8988T (cell line): ENCODE measurements at places on chromosomes 12 and 14.

DNA sequence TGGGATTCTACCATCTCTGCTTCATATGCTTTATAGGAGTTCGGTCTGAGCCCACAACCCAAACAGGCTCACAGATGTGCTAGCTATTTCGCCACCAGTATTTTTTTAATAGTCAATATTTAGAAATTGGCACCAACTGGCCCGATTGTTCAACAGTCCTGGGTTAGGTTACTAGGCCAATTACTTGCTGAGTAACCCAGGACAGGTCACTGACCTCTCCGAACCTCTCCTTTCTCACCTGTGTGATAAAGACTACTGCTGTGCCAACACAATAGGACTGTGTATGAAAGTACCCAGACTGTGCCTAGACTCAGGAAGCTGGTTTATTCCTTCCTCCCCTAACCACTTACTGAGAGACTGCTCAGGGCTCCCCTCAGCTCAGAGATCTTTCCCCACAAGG is 8.3 kb downstream of the BDKRB2 start:
- DNase-seq: no peak

- DNase-seq: no peak
These were observed 144.6 kb downstream of the SUDS3 start for GRCh38 chr12:118521036-118521370.

DNA sequence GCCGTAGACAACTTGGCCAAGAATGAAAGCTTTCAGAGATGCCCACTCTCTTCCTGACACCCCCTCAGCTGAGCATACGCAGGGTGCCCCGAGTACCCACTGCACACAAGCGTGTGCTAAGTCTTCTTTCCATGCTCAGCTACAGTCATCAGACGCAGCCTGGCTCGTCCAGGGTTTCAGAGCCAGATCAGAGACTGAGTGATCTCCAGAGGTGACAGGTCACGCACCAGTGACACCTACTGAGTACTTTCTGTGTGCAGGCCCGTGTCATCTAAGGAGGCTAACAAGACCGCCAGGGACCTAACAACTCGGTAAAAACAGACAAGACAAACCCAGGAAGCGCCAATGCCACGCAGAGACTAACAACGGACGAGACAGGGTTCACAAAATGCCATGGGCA is 25.1 kb downstream of the STX2 start:
- no peak for DNase-seq

GRCh38 chr12:122348505-122348904 is 74.0 kb downstream of the CLIP1 start:
- DNase-seq: no peak

DNA sequence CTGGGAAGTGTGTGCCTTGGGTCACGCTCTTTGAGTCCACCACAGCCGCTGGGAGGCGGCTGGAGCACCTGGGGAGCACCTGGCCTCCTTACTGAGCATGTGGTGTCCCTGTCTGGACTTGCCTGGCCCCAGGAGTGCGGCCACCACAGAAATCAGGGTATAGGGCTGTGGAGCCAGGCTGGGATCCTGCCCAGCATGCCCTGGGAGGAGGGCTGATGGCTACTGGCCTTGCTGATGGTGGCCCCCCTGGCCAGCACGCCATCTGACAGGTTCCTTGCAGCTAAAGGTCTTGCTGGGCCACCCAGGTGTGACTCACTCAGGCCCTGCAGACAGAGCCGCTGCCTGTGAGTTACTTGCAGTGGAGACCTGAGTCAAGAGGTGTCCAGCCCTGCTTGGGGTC is 6.0 kb downstream of the ULK1 start:
- DNase-seq: no peak

- no peak for DNase-seq
These were observed 85.9 kb downstream of the TTC8 start for GRCh38 chr14:88910386-88910785.

DNA sequence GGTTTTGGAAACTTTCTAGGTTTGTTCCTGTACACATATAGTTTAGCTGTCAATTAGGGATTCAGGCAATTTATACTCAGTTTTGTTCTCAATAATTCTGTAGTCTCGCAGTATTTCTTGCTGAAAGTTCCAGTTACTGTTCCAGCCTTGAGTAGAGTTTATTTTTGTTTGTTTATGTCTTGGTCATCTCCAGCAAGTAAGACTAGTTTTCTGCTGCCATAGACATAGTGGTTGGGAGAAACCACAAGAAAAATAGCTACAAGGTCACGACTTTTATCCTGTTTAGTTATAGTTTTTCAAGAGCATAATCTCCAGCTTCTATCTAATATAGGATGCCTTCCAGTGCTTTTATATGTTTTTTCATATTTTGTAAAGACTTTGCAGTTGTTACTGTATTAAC is 99.6 kb upstream of the FOXG1 start:
- no peak for DNase-seq

GRCh38 chr12:67968321-67968720 is 20.9 kb upstream of the IFNG-AS1 start:
- no peak for DNase-seq

- DNase-seq: peak; percentile 46
These were observed 44.7 kb upstream of the ATP23 start for GRCh38 chr12:57896434-57897201.

GRCh38 chr14:74308695-74309094 is 6.0 kb upstream of the ABCD4 start:
- DNase-seq: no peak

DNA sequence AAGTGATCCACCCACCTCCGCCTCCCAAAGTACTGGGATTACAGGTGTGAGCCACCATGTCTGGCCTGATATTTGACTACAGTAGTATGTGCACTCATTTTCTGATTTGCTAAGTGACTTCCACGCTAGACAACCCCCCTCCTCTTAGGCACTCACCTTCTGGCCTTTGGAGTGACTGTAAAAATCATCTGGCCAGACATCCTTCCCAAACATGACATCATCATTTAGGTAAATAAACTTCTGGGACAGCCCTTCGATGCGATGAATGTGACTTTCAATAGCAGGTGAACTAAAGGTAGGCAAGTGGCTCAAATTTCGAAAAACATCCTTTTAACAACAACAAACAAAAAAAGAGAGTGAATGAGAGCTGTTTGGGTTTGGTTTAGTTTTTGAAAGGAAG is 30.6 kb upstream of the SYCP3 start:
- DNase-seq: no peak

DNA sequence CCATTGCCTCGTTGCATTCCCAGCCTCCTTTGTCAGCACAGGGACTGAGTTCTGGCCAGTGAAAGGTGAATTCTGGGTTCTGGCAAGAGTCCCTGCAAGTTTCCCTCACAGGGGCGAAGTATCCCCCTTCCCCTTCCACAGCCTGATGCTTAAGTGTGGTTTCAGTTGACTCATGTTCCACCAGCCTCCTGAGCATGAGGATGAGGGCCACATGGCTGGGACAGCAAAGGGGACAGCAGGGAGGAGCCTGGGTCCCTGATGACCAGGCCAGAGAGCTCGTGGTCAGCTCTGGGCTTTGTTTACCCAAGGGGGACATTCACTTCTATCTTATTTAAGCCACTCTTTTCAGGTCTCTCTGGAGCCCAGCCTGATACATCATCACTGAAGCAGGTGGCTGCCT is 36.5 kb downstream of the CACNA2D4 start:
- DNase-seq: no peak

DNA sequence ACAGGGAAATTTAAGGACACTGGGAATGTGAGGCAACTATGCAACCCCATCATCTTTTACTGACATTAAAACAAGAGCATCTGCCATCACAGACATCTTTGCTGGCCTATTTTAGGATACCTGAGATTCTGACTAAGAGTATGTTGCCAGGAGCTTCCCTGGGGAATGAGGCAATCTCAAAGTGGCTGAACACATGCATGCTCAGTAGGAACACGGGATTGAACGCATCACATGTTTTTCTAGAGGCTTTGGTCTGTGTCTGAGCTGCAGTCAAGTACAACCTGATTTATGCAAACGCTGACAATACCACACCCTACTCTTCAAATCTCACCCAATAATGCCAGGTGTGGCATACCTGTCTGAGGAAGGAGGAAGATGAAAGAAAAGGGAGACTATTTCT is 416.5 kb downstream of the NELL2 start:
- DNase-seq: no peak

DNA sequence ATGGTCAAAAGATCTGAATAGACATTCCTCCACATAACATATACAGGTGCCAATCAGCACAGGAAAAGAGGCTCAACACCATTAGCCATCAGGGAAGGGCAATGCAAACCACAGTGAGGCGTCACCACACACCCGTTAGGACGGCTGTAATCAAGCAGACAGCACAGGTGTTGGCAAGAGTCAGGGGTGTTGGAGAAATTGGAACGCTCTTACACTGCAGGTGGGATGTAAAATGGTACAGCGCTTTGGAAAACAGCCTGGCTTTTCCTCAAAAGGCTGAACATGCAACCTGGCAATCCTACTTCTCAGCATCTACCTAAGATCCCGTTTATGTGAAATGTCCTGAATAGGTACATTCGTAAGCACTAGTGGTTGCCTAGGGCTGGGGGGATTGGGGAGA is 21.5 kb upstream of the MMP17 start:
- no peak for DNase-seq

- no peak for DNase-seq
These were observed 40.5 kb upstream of the USP44 start for GRCh38 chr12:95591731-95592130.

GRCh38 chr12:65663648-65664047 is 160.6 kb upstream of the HMGA2 start:
- no peak for DNase-seq

DNA sequence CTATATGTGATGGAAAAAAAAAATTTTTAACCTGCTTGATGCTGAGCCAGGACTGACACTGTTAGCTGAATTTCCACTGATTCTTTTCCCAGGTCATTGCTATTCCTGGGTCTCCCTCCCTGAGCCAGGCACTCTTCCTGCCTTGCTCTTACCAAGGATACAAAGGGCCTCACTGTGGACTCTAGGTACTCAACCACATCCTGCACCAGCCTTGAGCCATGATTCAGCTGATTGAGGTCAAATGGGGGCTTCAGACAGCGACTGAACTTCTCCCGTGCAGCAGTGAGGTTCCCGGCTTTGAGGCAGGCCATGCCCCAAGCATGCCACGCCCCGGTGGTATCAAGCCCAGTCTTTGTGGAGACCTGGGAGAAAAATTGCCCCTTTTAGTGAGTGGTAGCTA is 54.3 kb downstream of the ZFYVE26 start:
- DNase-seq: no peak

- peak; percentile 93 for DNase-seq
These were observed 123.0 kb downstream of the SCARB1 start for GRCh38 chr12:124740691-124741137.

DNA sequence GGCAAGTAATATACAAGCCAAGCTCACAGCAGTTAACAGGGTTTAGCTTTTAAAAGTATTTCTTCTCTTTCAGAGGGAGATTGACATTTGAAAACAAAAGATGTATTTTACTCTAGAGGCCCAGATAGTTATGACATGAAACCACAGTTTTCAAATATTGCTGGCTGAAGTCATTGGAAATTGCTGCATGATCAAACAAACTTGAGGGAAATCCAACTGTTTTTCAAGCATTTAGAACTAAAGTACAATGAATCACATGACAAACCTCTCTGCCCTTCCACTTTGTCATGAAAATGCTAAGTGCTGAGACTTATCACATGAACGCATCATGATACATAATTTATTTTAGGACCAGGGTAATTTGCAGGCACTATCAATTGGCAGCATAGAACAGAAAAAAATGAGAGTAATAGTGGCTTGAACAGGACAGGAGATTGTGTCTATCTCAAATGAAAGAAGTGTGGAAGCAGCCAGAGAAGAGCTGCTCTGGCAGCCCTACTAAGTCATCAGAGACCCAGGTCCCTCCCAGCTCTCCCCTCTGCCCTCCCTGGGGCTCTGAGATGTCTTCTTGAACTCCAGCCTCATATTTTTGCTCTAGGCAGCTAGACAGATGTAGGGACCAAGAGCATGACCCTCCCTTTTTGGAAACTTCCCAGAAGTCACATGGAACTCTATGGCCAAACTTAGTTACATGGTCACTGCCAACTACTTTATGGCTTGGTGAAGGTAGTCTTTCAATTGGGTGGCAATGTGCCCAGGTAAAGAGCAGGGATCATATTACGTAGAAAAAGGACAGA is 90.1 kb upstream of the PELI2 start:
- no peak for DNase-seq

GRCh38 chr12:43480591-43480990 is 71.4 kb downstream of the ADAMTS20 start:
- DNase-seq: no peak

GRCh38 chr12:119381471-119382235 is 47.1 kb downstream of the CCDC60 start:
- no peak for DNase-seq

DNA sequence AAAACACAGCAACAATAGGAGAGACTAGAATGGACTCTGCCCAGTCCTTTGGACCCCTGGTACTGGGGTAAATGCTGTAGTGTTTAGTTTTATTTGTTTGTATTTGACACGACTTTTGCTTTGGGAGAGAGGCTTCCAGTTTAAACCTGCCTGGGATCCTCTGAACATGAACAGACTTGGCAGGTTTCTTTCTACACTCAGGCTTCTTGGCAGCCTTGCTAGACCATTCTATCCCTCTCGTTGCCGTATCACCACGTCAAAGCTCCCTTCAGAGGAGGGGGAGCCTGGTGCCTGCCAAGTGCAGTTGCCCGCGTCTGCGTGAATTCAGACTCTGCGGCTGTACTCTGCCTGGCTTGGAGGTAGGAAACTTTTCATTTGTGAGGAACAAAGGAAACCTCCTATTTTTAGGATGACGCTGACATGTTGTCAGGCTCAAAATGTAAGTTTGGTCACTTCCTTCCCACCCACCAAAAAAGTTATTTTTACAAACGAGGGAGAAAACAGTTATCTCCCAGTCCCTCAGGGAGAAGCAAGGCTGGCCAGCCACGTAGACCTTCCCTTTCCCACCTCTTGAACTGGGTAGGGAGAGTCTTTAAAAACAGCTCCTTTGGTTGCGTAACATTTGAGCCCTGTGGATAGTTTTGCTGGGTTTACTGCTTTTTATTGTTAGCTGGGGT is 25.9 kb downstream of the CD9 start:
- no peak for DNase-seq

DNA sequence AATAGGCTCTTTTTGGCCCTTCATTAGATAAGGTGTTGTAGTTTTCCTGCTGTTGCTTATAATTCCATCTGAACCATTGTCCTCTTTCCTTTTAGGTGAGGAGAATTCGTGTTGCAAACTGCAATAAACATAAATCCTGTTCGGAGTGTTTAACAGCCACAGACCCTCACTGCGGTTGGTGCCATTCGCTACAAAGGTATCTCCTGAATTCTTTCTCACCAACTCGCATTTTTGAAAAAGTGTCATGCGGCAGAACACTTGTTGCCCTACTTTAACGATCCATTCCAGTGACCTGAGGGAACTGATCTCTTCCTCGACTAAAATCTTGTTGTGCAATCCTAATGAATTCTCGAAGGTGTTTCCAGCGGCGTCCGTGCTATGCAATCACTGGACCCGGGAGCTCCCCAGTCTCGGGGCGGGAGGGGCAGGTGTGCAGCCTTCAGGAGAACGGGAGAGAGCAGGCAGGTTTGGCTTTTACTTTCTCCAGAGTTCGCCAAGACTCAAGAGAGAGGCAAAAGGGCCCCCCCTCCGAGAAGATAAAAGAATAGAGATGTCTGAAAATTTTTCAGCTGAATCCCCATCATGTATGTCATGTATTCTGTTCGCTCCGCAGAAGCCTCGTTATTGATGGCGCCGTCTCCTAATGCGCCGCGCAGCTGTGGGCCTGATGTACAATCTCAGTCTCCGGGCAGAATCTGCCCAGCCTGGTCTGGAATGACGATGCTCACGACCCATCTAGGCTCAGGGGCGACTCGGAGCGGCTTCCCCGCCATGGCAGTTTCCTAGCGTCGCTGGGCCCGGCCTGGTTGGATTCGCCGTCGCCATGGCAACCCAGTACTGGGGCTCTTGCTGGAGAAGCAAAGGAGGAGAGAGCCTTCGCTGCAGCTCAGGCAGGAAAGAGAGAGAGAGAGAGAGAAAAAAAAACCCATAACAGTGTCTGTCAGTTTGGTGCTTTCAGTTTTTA is 38.2 kb downstream of the PLXNC1 start:
- DNase-seq: no peak
